Stimulated activated CD8-positive, alpha-beta memory T cell treated with anti-CD3 and anti-CD28 coated beads, Interleukin-7, amount 100 ng/mL, for 1 hour (primary cell): ENCODE measurements at places on chromosomes 16 and 17.

- DNase-seq = no peak
Observed at GRCh38 chr16:76970745-76971099, 220.3 kb upstream of the MON1B start.

DNA sequence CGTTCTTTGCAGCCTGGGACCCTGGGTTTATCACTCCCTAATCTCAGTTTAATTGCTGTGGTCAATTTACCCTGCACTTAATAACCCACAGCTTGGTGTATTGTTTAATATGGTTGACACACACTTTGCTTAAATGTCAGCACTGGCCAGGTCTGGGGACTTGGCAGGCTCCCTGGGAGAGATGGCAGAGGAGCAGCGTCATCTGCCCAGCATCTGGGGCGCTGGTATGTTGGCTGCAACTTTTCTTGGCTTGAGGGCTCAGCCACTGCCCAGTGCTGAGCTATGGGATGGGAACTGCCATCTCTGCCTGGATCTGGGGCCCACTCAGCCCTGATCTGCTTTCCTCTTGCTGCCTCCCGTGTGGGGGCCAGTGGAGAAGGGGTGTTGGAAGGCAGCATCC, 115.7 kb upstream of the IRX3 start:
- DNase-seq = no peak

GRCh38 chr17:57270801-57271245, 14.5 kb downstream of the MSI2 start:
- no peak for DNase-seq

DNA sequence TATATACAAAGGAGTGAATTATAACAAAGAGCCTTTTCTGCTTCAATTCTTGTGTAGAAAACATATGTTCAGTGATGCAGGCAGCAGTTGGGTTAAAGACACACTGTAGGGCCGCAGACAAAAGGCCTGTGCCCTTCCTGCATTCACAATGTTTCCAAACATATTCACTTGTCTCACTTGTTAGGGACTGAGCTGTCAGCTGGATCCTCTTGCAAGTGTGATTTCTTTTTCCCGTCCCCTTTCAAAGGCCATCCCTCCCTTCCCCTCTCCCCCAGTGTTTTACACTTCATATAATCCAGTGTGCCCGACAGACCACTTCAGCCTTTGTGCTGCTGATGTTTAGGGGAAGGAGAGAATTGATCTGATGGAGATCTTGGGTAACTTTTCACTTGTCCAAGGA, 217.0 kb downstream of the FTO start:
- DNase-seq = no peak

- DNase-seq = no peak
Observed at GRCh38 chr16:1338119-1338730, 4.8 kb downstream of the BAIAP3 start.

DNA sequence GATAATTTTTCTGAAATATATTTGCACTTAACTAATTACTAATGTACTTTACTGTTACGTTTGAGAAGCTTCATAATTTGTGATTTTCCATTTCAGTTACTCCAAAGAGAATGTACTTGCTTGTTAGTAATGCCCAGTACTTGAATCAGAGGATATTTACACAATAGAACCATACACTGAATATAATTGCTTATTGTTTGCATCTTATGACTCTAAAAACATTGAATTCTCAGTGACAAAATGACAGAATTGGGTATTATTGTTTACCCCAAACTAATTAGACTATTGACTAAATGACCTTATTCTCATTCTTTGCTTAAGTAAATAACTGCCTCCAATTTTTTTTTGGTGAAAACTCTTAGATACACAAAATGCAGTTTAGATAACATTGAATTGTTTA, 8.9 kb downstream of the CCP110 start:
- DNase-seq = no peak

- no peak for DNase-seq
Observed at GRCh38 chr17:50356418-50356817, 10.5 kb downstream of the XYLT2 start.

GRCh38 chr16:4570688-4571321, 14.7 kb downstream of the C16orf96 start:
- DNase-seq = no peak

DNA sequence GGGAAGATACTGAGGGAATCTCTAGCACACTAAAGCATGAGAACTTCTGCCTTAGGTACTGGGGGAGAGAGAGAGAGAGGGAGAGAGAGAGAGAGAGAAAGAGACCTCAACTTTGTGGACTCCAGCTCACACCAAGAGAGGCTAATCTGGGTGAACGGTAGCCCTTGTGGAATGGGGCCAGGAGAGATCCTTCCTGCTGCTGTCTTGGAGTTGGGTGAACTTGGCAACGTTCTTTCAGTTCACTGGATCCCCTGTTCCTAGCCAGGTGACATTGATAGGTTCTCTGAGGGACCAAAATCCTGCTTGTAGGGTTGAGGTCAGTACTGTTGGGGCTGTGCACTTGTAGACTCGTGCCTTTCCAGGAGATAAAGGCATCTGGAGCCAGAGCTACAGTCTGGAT, 26.5 kb upstream of the WFIKKN2 start:
- DNase-seq = no peak

GRCh38 chr16:70714581-70715054, 28.8 kb upstream of the MTSS2 start:
- DNase-seq = no peak

GRCh38 chr16:64830653-64831052, 291.2 kb downstream of the CDH11 start:
- no peak for DNase-seq
